HT1080 (cell line): ENCODE measurements at places on chromosomes 5 and 9. TPM values are rescaled to one million over a fixed set of nuclear protein-coding genes. Genes with fewer than 3 reads are reported as not detected.

DNA sequence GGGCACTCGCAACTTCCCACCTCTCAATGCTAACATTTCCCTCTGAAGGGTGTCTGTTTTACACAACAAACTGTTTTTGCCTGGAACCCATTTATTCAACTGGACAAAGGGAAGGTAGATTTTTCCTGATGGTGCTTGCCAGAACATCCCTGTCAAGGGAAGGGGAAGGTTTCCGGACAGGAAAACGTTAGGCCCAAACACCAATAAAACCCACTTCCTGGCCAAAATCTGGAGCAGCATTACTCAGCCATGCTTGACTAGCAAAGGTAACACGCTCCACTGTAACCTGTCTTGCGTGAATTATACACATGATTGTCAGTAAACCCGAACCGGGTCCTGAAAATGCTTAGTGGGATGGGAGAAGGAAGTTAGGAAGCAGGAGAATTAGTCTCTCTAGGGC lies 90.2 kb downstream of the SAXO1 start:
- DNase-seq, result no peak

DNA sequence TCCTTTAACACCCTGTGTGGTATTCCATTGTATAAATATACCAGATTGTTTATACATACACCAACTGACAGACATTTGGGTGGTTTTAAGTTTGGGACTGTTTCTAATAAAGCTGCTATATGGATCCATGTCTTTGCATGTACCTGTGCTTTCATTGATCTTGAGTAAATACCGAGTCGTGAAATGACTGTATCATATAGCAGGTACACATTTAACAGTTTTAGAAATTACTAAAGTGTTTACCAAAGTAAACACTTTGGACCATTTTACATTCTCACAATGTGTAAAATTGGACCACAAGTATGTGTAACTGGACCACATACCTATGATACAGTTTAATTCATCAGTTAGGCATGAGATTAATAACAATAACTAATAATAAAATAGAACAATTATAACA lies 175.2 kb downstream of the FBXL17 start:
- no peak for DNase-seq

GRCh38 chr9:87528969-87529368 lies 31.3 kb downstream of the DAPK1 start:
- DNase-seq, result no peak

GRCh38 chr5:160269017-160269416 lies 39.7 kb downstream of the FABP6 start:
- no peak for DNase-seq

GRCh38 chr9:130872912-130873503 lies 23.6 kb downstream of the QRFP start:
- DNase-seq, result no peak

DNA sequence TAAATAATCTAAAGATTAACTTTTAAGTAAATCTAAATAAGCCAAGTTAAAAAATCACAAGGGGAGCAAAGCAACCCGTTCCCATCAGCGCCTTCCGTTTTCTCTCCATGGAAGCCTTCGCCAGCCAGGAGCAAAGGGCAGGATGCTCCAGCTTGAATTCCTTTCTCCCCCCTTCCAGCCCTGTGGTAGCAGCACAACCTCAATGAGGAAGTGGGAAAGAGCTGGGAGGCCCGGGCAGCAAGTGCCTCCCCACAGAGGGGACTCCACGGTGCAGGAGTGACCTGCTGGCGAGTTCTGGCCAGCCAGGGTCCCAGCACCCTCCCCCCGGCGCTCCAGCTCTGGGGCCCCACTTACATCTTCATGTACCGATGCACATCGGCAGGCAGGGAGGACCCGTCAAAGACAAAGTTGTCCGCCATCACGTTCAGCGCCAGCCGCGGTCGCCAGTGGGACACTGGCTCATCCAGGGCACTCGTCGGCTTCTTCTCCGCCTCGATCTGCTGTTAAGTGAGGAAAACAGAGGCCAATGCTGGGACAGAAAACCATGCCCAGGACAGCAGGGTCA lies 6.3 kb downstream of the CLPTM1L start:
- no peak for DNase-seq

DNA sequence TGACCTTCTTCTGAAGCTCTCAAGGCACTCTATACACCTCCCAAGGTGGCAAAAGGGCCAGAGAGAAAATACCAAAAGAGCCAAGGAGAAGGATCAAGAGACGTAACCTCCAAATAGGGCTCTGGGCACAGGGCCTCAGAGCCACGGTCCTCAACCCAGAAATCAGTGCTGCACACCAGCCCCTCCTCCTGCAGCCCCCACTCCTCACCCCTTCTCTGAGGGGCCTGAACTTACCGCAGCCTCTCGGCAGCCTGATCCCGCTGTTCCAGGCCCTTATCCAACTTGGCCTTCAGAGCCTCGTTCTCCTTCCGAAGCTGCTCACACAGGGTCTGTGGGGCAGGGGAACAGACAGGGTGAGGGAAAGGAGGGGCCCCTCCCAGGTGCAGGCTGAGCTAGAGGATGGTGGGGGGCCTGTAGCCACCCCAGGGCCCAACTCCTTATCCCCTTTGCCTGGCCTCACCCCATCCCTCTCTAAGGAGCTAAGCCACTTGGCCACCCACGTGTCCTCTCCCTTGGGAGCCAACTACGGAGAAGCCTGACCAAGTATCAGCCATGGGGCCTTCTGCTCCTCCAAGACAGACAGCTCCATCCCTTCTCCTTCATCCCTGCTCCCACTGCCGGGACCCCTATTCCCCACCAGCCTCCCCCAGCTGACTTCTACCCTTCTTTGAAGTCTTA lies 28.8 kb downstream of the TNIP1 start:
- no peak for DNase-seq

GRCh38 chr5:156444753-156445291 lies 117.9 kb downstream of the SGCD start:
- DNase-seq, result no peak

DNA sequence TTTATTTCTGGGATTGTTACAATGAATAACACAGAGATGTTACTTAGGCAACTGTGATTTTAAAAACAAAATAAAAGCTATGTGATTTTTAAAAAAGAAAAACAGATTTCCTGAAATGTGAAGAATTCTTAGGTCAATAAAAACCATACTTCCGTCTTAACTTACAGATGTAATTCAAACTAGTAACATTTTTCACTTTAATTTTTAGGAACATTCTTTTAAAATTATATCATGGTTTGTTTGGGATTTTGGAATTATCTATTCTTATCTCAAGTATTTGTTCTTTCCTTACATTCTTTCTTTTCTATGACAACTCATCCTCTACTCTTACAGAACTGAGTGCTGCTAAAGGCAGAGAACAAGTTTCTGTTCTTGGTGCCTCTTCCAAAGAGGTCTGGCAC lies 159.5 kb downstream of the RAPGEF6 start:
- DNase-seq, result no peak

DNA sequence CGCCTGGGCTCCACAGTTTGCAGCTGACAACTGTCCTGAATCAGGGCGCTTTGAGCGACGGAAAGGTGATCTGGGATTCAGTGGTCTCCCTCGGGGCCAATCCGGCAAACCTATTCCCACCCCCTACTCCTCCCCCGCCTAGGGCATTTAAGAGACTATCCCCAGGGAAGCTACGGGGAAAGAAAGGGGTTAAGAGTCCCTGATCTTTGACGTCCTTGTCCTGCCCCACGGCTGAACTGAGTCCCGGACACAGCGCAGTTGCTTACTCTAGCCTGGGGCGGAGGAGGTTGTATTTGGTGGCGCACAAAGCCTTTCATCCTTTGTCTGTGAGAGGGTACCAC lies 3.4 kb downstream of the RORB start:
- DNase-seq, result no peak

- DNase-seq, result no peak
Measured at GRCh38 chr5:35483191-35483590, 134.5 kb upstream of the SPEF2 start.

DNA sequence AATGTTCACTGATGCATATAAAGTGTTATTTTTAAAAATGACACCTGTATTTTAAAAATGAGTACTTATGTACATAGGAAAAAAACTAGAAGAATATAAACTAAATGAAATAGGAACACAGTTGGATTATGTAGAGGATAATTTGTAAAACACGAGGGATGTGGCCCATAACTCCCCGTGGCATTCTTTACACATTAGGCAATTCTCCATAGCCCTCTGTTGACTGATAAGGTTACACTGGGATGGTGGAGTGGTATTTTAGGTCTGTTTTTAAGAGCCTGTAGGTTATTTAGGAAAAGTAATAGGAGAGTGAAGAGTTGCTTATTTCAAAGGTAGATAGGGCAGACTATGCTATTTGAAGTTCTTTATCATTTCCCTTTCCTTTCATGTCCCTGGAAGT lies 1.8 kb downstream of the CAVIN4 start:
- no peak for DNase-seq

DNA sequence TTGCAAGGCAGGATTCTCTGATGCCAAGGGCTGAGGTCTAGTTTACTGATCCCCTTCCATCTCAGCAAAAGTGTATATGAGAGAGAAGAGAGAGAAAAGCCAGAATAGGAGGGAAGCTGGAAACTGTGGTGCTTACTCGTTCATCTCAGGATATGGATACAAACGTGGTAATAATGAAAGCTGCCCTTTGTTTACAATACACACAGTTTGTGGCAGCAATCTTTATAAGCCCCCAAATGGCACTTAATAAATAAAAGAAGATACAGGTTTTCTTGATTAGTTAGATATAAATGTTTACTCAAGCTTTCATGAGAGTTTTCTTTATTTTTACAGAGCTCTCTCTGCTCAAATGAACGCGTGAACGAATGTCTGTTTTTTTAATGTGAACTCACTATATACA lies 57.7 kb downstream of the PRDM6 start:
- DNase-seq, result no peak

DNA sequence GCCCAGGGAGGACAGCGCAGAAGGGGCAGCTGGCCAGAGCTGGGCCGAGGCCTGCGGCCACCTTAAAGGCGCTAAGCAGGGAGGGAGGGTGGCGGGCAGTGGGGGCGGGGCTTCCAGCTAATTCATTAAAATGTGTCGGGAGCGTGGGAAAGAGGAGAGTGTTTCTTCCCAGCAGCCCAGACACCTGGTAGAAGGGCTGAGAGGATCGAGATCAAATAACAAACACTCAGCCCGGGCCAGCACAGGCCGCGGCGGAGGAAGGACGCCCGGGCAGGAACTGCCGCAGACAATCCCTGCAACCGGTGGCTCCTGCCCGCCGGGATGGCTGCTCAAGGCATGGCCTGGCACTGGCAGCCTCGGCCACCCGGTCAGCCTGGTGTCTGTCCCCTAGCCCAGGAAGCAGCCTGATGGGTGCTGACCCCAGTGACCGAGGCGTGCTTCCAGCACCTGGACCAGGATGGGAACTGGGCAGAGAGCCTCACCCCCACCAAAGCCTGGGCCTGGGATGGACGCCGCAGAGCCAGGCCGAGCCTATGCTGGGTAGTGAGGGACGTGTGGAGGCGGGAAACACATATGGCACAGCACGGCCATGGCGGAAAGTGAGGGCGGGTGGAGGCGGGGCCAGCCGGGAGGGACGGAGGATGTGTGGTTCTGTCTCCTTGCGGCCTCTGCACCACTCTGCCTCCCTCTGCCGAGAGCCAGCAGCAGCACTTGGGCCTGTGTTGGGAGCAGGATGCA lies 3.2 kb upstream of the NRARP start:
- DNase-seq, result no peak

DNA sequence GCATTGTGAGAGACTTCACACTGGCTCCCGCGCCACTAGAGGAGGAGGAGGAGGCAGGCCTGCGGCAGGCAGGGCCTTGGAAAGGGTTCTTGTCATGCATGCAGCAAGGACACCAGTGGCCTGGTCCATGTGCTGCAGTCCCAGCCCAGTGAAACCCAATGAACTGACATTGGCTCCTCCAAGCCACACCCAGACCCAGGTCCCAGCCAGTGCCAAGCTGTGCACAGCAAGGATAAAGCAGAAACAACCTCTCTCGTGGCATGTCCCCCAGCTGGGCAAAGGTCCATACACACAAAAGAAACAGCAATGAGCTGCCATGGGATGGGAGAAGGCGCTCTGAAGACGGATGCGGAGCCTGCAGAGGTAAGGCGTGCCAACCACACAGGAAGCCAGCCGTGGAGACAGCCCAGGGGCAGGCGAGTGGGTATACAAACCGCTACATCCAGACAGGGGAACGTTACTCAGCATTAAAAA lies 89.2 kb downstream of the SEMA4D start:
- DNase-seq, result peak; percentile 36

DNA sequence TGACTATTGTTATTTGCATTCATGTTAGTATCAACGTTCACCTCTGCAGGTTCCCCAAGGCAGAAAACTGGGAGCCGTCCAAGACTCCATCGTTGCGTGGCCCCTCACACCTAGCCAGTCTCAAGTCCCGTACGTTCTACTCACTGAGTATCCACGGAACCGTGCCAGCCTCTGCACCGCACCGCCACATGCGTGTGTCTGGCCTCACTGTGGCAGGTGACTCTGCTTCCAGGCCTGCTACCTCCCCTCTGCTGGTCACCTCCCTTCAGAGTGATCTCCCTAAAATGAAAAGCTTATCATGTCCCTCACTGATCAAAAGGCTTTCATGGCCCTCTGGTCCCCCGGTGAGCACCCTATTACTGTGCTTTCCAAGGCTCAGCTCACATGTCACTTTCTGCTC lies 108.1 kb downstream of the GABBR2 start:
- DNase-seq, result no peak

DNA sequence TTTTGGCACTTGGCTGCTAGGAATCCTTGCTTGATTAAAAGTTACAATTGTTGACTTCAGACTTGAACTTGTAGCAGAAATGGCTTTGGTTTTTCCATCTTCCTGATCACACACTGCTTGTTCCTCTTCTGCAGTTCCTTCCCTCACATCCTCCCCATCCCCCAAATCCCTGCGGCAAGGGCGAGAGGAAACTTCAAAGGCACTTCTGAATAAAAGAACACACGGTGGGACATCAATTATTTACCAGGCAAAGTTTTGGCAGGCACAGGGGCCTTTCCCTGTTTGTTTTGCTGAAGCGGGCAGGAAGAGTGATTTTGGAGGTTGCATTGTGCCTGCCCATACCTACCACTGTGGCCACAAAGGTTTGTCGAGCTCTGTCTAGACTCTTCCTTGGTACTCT lies 260.9 kb downstream of the KIF4B start:
- DNase-seq, result no peak

- DNase-seq, result no peak
Measured at GRCh38 chr9:98760231-98760630, 36.1 kb downstream of the ANKS6 start.

GRCh38 chr5:179276838-179277395 lies 68.3 kb downstream of the ADAMTS2 start:
- no peak for DNase-seq

DNA sequence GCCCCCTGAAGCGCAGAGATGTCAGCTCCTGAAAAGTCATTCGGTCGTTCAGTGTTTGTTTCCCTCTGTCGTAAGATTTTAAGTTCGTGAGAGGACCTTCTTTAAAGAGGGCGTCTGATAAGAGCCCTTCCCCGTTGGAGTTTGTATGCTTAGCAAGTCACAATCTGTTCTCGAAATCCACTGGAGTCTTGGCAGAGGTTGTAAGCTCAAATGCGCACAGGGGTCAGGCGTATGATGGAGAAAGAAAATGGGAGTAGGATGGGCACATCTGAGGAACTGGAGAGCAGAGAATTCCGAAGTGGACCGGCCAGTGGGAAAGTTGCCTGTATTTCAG lies 710 bp downstream of the HSD17B4 start:
- no peak for DNase-seq

ANXA6 gene
- total RNA-seq, result 142 and 152 TPM in 2 replicates

MARVELD2 gene
- 0.17 and 0.23 TPM in 2 replicates for total RNA-seq

TLE4 gene
- 38.3 and 39.7 TPM in 2 replicates for total RNA-seq

NHP2 gene
- 521 and 563 TPM in 2 replicates for total RNA-seq

SPAG8 gene
- 0.26 and 1.0 TPM in 2 replicates for total RNA-seq

C5orf63 gene
- total RNA-seq, result 0.37 and 1.9 TPM in 2 replicates

PNPLA7 gene
- 0.21 and 0.23 TPM in 2 replicates for total RNA-seq

WASHC1 gene
- total RNA-seq, result 7.7 and 9.3 TPM in 2 replicates
